ENCODE measurements at places on chromosomes 12 and 14.
A peak's percentile ranks its signal among the peaks of the same experiment; 100 is the strongest.

GRCh38 chr14:36658123-36659009 is 3.3 kb upstream of the PAX9 start:
- no peak for DNase-seq

GRCh38 chr14:73817020-73817655 is 34.5 kb upstream of the PTGR2 start:
- no peak for DNase-seq

- peak; percentile 7 for DNase-seq
Measured at GRCh38 chr14:53814392-53814791, 142.2 kb downstream of the BMP4 start.

GRCh38 chr12:12039897-12040296 is 30.8 kb upstream of the BCL2L14 start:
- DNase-seq = no peak

DNA sequence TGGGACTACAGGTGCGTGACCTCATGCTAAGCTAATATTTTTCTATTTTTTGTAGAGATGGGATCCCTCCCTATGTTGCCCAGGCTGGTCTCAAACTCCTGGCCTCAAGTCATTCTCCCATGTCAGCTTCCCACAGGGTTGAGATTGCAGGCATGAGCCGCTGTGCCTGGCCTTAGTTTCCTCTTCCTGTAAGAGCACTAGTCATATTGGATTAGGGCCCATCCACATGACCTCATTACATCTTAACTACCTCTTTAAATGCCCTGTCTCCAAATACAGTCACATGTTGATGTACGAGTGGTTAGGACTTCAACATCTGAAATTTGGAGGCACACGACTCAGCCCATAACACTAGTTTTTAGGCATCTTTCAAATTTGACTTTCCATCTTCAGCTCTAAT is 72.2 kb upstream of the RASSF3 start:
- DNase-seq = peak; percentile 28

GRCh38 chr12:77113971-77114370 is 48.6 kb upstream of the E2F7 start:
- peak; percentile 61 for DNase-seq

- peak; percentile 44 for DNase-seq
Measured at GRCh38 chr12:6563448-6564050, 4.5 kb downstream of the NOP2 start.

DNA sequence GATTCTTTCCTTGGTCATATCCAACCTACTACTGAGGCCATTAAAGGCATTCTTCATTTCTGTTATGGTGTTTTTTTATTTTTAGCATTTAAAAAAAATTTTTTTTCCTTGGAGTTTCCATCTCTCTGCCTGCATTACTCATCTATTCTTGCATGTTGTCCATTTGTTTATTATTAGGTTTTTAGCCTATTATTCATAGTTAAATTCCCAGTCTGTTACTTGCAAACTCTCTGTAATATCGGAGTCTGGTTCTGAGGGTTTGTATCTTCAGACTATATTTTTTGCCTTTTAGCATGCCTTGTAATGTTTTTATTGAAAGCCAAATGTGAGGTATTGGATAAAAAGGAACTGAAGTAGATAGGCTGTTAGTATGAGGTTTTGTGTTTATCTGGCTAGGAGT is 284.3 kb downstream of the FUT8 start:
- peak; percentile 25 for DNase-seq

GRCh38 chr14:89621791-89622638 is 205.0 kb upstream of the FOXN3 start:
- DNase-seq = no peak

DNA sequence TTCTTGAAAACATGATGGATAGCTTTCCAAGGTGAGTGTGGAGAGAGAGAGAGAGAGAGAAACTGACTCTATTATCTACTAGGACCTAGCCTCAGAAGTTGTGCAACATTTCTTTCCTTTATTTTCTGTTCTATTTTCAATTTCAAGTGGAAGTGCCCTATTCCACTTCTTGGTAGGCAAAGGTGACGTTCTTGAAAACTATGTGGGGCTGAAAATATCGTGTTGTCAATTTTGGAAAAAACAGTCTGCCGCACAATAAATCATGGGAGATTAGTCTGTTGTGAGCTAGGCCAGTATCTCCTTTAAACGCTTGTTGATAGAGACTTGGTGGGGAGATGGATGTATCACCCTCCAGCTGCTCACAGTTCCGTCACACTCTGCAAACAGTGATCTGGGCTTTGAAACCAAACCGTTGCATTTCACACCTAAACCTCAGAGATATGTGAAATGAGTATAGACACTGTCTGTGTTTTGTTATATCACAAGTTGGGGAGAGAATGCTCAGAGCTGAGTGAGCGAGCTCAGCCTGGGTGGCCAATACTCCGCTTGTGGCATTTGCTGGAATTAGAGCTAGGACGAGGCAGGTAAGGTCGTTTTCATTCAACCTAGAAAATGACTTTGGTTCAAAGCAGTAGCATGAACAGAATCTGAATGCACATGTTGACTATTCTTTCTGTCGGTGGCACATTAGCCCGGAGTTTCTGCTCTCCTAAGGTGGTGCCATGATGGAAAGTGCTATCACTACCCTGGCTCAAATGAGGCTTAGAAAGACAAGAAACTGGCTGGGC is 75.1 kb upstream of the ST8SIA1 start:
- DNase-seq = no peak

DNA sequence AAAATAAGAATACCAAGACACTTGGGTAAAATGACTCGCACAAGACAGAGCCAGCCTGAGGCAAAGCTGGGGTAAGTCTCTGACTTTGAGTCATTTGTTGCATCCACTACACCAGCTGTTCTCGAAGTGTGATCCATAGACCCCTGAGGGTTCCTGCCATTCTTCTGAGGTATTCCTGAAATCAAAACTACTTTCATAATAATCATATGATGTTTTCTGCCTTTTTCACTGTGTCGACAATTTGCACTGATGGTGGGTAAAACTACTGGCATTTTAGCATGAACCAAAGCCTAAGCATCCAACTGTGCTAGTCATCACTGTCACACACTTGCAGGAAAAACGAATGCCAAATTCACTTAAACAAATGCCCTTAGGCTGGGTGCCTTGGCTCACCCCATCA is 135.5 kb upstream of the FUT8 start:
- DNase-seq = peak; percentile 41

GRCh38 chr14:69684461-69685217 is 73.2 kb downstream of the SUSD6 start:
- no peak for DNase-seq

- DNase-seq = no peak
Measured at GRCh38 chr12:122167356-122167925, 6.6 kb downstream of the IL31 start.

DNA sequence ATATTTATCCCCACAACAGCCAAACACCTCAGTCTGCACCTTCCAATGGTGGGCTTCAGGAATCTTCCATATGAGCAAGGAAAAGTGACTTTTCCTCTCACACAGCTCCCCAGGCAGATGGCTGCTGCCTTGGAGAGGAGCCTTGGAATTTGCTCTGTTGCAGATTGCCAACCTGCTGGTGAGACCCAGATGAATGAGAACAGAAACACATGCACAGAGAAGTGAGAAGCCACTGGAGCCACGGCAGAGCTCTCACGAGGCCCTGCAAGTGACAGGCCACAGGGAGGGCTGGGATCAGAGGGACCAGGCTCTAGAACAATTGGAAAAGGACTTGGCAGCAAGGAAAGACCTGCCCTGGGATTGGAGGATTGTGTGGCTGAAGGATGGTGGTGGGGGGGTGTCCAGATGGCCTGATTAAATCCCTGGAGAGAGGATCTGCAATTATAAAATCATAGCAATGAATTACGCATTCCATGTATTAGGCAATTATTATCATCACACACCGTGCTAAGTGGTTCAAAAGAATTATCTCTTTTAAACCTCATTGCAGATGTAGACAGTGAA is 84.9 kb upstream of the PWP1 start:
- no peak for DNase-seq

DNA sequence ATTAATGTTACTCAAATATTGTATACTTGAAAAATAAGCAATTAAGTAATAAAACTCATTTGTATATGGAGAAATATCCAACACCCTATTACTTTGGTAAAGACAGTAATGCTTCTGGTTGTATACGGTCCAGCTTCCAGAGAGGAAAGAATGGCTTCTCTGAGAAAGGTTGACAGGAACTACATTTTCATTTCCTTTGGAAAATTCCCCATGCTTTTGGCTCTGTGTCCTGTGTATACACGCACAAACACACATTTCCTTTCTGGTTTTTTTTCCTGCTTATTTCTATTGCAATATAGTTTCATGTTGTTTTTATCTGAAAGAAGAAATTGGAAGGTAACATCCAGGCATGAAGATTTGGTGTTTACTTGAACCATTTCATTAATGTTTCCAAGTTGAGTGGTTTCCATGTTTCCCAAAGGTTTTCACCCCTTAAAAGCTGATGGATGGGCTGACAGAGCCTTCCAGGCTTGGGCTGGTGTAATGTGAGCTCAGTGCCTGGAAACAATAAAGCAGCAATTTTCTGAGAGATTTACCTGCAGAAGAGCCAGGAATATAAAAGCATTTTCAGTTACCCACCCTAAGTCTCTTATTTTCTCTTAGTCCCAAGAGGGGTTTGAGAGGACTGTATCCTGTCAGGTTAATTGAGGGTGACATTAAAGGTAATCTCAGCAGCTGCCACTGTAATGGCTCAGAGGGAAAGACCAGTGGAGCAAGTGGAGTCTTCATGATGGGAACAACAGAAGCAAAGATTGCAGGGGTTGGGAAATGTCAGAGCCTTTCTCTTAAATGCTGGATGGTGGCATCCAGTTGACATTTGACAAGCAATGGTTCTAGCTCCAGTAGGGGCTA is 33.4 kb upstream of the TMTC1 start:
- DNase-seq = no peak

- DNase-seq = no peak
Measured at GRCh38 chr12:39294715-39295114, 148.2 kb downstream of the KIF21A start.

GRCh38 chr14:71776471-71777360 is 155.5 kb upstream of the RGS6 start:
- peak; percentile 28 for DNase-seq

- no peak for DNase-seq
Measured at GRCh38 chr12:68765696-68766095, 19.7 kb downstream of the SLC35E3 start.

DNA sequence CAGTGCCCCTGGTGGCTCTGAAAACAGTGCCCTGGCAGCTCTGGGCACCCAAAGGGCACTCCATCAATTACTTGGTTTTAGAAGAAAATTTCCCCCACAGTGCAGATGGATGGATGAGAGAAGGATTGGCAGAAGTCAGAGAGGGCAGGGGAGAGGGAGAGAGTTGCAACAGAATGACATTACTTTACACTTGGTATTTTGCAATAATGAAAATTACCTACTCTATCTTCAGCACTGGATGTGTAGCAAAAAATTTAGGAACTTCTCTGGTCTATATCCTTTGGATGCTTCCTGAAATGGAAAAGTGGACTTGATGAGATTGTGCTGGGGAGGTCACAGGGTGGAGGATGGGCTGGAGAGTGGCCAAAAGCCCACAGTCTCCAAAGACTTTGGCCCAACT is 193.2 kb downstream of the CHST11 start:
- no peak for DNase-seq

GRCh38 chr14:43877351-43877960 is 629.6 kb downstream of the FSCB start:
- no peak for DNase-seq

DNA sequence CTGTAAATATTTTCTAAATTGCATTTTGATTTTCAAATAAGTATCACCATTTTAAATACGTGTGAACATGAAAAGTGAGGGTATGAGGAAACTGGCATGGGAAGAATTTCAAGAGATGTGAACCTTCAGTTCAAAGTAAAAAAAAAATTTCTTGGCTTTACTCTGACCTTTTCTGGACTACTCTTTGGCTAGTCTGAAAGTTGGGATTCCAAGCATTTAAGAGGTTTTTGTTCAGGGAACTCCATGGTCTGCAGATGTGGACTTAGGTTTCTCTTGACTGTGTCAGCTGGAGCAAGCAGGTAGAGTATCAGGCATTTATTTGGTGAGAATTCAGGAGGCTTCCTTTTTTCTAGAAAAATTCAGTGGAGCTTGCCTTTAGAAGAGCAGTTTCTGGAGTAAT is 311.6 kb downstream of the LRIG3 start:
- peak; percentile 8 for DNase-seq

DNA sequence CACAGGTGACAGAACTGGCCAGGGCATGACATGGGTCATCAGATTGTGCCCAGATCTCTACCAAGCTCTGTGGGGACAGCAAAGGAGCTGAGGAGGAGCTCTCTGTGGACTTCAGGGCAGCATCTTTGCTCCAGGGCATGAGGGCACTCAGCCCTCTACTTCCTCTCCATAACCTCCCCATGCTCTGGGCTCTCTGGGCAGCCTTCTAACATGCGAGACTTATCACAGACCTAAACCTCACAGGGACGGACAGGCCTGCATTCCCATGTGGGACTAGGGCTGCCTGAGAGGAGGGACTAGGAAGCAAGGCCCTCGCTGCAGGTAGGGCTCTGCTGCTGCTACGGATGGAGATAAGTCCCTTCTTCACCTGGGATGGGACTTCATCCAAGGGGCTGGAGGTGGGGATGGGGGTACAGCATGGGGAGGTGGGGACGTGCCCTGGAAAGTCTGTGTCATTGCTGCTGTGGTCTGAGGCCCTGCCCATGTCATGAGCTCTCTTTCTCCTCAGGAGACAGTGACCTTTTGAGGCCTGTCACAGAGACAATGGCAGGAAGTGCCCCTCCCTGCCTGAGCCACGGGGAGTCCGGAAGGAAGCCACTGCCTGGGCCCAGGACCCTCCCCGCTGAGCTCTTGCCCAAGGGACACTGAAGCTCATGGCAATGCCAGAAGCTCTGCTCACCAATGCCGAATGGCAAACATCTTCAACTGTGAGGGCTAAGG is 44.1 kb downstream of the PITPNM2 start:
- no peak for DNase-seq

GRCh38 chr12:31337952-31338351 is 12.0 kb upstream of the SINHCAF start:
- no peak for DNase-seq

DNA sequence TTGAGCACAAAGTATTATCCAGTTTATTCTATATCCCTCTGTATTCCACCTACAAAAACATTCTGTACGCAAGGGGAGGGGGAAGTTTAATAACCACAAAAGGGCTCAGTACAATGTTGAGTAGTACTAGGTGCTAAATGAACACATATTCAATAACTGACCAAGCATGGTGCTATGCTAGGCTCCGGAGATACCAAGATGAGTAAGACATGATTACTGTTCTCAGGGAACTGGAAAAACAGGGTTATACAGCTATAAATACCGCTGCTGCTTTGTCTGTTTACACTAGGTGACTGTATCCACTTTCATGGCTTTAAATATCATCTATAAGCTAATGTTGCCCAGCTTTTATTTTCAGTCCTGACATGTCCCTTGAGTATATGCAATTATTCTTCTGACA is 135.8 kb downstream of the INSM2 start:
- peak; percentile 47 for DNase-seq
